ENCODE measurements at places on chromosomes 12 and 14.

GRCh38 chr12:77559400-77560074 lies 271.2 kb upstream of the NAV3 start:
- DNase-seq, result no peak

DNA sequence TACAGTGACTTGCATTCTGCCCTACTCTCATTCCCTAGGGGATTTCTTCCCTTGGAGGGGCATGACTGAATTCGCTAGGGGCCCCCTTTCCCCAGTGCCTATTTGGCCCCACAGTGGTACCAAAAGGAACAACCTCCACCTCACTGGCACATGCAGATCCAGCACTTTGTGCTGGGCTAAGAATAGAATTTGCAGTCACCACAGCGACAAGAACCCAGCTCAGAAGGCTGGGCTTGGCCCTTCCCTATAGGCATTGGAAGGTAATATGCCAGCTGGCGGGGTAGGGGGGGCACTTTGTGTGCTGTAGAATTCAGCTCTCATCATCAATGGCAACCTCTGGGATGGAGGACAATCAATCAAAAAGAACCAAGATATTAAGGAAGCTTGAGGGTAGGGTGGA lies 13.9 kb downstream of the BAZ2A start:
- no peak for DNase-seq

- no peak for DNase-seq
Measured at GRCh38 chr14:94288610-94289465, 4.2 kb downstream of the SERPINA10 start.

GRCh38 chr12:92810370-92810769 lies 107.6 kb downstream of the PLEKHG7 start:
- no peak for DNase-seq
